HFFc6 (cell line): ENCODE measurements at places on chromosomes 13 and 19. TPM values are rescaled to one million over a fixed set of nuclear protein-coding genes. Genes with fewer than 3 reads are reported as not detected.

Gene TEKTIP1
- total RNA-seq: 0.43 to 0.50 TPM in 2 of 3 replicates, not detected in the other

- DNase-seq: peak; percentile 19
These were observed 14.7 kb upstream of the PDCD5 start for GRCh38 chr19:32566246-32566830.

DNA sequence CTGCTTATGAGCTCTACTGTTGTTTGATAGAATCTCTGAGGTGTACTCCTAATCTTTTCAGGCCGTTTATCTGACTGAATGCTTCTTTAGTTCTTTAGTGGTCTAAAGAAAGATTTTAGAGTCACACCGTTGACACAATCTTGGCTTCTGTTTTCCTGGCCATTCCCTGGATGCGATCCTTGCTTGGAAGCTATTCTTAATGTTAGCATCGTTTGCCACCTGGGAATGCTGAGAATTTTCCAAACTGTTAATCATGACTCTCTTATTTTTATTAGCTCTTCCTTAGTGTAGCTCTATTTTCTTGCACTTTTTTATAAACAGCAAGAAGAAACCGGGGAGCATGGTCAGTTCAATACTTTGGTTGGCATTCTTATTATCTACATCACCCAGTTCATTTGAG is 281.0 kb upstream of the PCDH20 start:
- DNase-seq: no peak

Gene FUT2
- not detected in 3 replicates for total RNA-seq
